ENCODE measurements at places on chromosomes 5 and 9.

- DNase-seq = no peak
Observed at GRCh38 chr9:95370064-95370463, 52.6 kb upstream of the FANCC start.

- DNase-seq = no peak
Observed at GRCh38 chr5:10707198-10708142, 53.6 kb downstream of the DAP start.

DNA sequence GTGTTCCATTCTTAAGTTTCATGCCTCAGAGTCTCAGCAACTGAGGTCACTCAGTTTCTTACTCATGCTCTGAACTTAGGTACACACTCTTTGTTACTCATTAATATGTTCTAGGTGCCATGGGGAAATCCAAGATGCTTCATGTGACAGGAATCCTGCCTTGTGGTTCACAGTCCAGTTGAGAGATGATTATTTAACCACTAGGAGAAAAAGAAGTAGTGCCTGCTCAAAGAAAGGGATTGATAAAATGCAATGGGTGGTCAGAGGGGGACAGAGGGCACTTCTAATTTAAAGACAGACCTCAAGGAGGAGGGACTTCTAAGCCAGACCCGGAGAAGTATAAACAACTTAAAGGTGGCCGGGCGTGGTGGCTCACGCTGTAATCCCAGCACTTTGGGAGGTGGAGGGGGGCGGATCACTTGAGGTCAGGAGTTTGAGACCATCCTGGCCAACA lies 69.0 kb downstream of the UGCG start:
- DNase-seq = peak; percentile 84

GRCh38 chr5:58255386-58255785 lies 204.5 kb downstream of the PLK2 start:
- DNase-seq = no peak

DNA sequence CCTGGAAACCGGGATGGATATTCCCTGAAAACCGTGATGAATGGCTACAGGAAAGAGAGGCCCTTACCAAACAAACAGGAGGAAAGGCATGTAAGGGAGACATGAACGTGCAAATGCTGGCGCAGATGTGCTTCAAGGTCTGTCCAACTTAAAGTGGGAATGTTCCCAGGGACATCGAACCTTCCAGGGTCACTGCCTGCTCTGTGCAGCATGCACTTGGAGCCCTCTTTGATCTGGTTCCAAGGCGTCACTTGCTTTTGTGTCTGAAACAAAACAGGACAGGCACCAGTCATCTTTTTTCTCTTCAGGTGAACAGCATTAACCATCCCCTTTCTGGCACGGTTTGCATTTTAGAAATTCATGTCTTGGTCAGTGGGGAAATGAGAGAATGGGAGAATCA lies 479.4 kb downstream of the RASEF start:
- DNase-seq = no peak

DNA sequence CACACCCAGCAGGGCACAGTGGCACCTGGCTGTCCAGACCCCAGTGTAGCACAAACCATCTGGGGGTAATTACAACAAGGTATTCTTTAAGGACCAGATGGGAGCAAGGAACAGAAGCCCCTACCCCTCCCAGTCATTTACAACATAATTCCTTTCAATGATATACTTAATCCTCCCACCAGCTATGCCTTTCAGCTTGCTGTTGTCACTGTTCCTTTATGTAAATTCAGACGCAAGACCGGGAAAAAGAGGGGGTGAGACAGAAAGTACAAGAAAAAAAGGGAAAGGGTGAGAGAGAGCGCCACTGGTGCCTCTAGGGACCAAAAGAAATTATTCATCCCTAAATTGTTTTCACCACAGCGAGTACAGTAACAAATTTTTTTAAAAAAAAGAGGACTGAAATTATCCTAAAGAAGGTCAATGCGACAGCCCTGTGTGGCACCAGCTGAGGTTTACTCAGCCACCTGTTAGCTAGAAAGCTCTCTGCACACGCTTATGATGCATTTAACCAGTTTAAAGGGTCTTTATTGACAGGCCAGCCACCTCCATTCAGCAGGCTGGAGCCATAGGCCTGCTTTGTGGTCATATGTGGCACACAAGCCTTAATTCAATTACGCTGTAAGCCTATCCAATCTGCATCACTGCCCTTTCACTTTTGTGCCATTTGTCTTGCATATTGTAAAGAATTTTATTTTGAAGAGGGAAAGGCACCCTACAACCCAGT lies 210.2 kb upstream of the ISL1 start:
- DNase-seq = no peak

- no peak for DNase-seq
Observed at GRCh38 chr5:57341380-57341979, 141.1 kb downstream of the ACTBL2 start.

DNA sequence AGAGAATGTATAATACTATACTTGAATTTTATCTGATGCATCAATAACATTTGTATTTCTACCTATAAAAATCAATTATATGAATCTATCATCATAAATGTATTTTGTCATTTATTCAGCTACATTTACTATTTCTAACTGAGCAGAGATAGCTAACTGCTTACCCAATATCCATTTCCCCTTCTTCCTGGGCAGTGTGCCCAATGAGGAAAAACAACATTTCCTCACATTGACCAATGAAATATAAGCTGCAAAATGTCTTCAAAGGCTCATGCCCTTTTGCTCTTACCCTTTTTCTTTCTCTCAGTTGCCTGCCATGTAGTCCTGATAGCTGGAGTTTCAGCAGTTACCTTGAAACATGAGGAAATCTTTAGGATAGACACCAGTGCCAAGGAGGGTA lies 385.8 kb upstream of the PCSK5 start:
- DNase-seq = no peak

DNA sequence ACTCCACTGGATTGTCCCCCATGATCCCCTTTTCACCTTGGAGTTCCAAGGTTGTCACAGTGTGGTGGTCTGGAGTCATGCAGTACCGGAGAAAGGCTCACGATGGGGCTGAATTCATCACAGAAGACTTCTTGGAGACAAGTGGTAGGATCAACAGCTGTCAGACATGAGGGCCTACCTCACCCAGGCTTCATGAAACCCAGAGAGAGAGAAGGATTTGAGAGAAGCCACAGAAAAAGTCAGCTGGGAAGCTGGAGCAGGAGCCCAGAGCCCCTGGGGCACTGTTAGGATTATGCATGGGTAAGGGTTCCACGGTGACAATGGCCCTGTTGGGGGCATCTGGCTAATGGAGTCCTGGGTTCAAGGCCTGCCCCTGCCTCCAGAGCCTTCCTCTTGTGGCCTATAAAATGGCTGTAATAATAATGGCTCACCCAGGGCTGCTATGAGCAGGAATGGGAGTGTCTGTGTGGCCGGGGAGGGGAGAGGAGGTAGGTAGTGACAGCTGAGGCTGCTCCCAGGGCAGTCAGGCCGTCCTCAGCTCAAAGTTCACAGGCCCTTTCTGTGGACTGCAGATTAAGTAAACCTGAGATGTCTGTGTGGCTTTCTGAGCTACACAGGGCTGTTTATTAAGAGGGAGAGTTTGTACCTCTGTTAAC lies 910 bp downstream of the TRIM14 start:
- peak; percentile 77 for DNase-seq
